Ovary (tissue), 10 donors: ENCODE measurements at places on chromosomes 2 and 18. TPM values are rescaled to one million over a fixed set of nuclear protein-coding genes. Genes with fewer than 3 reads are reported as not detected.

GRCh38 chr2:175742367-175742766 is 259.7 kb downstream of the LNPK start:
- DNase-seq = no peak

Gene CYP20A1
- 31.5 TPM for total RNA-seq

- no peak for DNase-seq
Observed at GRCh38 chr2:1945819-1946218, 201.5 kb upstream of the PXDN start.

DNA sequence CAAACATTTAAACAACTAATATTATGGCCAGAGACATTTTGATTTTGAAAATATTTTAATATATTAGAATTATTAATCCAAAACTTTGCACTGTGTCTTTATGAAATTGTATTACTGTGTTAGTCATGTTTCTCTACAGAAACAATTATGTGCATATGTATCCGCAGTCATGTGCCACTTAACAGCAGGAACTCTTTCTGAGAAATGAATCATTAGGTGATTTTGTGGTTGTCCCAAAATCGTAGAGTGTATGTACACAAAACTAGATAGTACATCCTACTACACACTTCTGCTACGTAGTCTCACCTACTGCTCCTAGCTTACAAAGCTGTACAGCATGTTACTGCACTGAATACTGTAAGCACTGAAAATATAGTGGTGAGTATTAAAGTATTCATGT is 479.2 kb upstream of the DSEL start:
- no peak for DNase-seq

DNA sequence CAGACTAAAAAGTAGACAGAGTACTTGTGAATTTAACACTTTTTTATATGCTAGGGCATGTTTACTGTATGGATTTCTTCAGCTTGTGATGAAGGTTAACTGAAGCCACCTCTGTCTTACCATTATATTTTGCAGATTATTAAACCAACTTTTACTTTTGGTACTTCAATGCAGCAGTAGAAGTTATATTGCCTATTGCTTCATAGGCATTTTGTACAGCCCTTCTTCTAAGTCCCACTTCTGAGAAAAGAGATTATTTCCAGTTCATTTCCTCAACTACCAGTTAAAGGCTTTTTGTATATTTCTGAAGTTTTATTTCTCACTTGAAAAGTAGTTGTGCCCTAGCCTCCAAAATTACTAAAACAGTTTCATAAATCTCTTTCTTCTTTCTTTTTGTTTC is 256.4 kb upstream of the FBXO11 start:
- DNase-seq = no peak

DNA sequence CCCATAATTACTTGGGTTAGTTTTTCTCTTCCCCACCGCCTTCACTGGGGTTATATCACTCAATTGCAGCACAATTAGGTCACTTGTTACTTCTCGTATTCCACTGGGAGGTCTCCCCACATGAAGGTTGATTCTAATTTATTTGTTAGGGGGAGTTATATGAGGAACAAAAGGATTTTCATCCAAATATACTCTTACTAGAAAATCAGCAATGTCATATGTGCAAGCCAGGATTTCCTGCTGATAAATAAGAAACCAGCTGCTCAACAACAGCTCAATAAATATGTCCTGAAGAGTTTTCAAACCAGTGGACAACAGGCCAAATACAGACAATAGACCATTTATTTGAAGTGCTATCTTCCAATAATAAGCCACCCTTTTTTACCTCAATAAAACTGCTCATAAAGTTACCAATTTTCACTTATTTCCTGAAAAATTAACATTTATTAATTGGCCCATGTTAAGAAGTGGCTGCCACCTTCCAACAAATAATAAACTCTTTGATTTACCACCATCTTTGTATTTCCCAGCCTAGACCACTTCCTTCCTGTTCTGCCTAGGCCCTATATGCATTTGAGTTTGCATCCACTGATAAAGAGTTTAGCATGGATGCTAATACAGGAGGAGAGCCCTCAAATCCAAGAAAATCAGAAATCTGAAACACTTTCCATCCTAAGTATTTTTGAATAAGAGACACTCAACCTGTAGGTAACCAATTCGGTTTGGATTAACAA is 184.4 kb upstream of the SLC39A10 start:
- DNase-seq = no peak

Gene RNF152
- 9.6 TPM for total RNA-seq

- no peak for DNase-seq
Observed at GRCh38 chr18:78521744-78522143, 457.9 kb upstream of the SALL3 start.

DNA sequence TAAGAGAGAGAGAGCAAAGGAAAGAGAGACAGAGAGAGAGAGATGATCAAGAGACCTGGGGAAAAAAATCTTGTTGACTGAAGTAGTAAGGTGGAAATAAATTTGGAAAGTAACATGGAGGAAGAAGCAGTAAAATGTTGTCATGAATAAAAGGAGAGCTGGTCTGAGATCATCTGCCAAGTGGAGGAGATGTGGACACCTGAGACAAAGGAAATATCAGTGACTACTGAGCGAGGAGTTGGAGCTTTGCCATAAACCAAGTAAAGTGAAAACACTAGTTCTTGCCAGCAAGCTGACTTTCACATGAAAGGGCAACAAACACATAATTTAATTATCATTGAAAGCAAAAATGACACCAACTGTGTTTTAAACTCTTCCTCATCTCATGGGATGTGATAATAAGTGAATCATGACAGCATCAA is 49.0 kb upstream of the DSG1 start:
- DNase-seq = no peak

Gene C2orf68
- 18.6 TPM for total RNA-seq

Gene FAM228A
- 1.2 TPM for total RNA-seq

- no peak for DNase-seq
Observed at GRCh38 chr18:59839246-59839645, 60.5 kb upstream of the PMAIP1 start.

GRCh38 chr2:66478731-66479316 is 43.9 kb downstream of the MEIS1 start:
- DNase-seq = no peak

DNA sequence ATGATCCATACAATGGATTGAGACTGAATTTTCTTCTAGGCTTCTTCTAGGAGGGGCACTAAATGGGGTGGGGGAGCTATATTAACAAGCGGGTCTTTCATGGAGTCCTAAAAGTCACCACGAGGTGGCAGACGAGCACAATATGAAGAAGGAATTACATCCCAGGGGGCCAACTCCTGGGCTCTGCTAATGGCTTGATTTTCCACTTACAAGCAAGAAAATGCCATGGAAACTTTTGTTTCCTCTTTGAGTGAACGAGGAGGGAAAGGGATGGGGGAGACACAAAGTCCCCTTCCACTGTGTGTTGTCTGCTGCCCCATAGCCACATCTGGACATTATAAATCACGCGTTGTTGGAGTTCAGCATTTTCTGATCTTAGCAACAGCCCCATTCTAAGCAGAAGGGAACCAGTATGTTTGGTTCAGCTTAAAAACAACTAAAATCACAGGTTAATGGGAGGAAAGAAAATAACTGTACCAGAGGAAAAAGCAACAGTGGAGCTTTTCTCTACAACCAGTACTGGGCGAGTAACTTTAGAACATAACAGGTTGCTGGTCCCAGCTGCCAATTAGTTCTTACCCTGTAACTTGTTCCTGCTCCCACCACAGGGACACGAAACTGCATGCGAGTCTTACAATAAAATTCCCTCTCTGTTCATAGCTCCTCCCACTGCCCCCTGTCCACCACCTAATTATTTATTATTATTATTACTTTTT is 285.0 kb upstream of the PARD3B start:
- DNase-seq = peak; percentile 56
